ENCODE measurements at places on chromosomes 1 and 21.

DNA sequence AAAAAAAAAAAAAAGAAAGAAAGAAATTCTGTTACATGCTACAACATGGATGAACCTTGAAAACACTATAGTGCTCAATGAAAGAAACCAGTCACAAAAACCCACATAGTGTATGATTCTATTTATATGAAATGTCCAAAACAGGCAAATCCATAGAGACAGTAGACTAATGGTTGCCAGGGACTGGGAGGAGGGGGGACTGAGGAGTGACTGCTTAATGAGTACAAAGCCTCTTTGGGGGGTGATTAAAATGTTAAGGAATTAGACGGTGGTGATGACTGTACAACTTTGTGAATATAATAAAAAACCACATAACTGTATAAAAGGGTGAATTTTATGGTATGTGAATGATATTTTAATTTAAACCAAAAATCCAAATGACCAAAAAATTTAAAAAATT lies 116.0 kb upstream of the GUCA2B start:
- H3K4me3 ChIP-seq: no peak overlapping the region
- no peak for DNase-seq
- H3K4me1 ChIP-seq: peaks cover 15% of the 10 kb centered on the region
- H3K27me3 ChIP-seq: no peaks in the 10 kb centered on the region

- H3K27me3 ChIP-seq: no peaks in the 10 kb centered on the region
- H3K4me1 ChIP-seq: no peaks in the 10 kb centered on the region
- no peaks in the 10 kb centered on the region for H3K36me3 ChIP-seq
- no peak for DNase-seq
- no peak overlapping the region for H3K27ac ChIP-seq
- H3K4me3 ChIP-seq: no peak overlapping the region
Observed at GRCh38 chr21:17045214-17045853, 467.5 kb upstream of the CXADR start.

DNA sequence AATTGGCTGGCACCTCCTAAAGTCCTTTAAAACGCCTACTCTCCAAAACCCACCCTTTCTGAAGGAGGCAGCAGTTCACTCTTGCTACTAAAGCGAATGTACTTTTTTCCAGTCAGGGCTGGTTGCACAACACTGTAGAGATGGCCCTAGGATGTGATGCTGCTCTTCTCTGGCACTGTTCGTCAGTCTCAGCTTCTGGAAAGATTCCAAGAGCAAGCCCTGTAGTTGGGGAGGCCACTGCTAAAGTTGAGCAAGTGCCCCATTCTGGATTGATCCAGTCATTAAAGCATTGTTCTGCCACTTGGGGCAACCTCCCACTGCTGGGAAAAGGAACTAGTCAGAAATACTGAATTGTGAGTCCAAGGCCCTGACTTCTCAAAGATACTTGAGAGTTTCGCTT lies 28.5 kb upstream of the KCNQ4 start:
- peaks cover 92% of the 10 kb centered on the region for H3K36me3 ChIP-seq
- H3K27ac ChIP-seq: no peak overlapping the region
- H3K4me3 ChIP-seq: no peak overlapping the region

DNA sequence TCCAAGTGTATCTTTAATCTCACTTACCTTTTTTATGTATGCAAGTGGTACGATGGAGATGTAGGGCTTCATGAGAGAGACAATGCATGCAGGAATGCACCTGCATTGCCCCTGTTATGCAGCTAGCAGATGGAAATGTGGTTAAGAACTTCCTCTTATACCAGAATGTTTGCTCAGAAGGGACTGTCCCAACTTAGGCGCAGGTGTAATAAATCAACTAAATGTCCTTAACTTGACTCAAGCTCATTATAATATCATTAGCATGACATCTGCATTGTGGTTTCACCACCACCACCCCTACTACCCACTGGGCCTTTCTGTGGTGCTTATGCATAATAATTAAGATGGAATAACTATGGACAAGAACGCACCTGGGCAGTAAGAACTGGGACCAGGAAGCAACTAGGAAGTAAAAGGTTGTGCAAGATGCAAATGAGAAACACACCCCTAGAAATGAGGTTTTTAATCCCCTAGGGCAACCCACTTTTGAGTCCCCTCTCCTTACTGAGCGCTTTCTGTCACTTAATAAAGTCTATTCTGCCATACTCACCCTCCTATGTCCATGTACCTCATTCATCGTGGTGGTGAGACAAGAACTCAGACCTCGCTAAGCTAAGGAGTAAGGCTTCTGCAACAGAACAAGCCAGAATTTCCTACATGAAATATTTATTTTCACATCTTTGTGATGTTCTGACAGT lies 1103.3 kb upstream of the B3GALT2 start:
- DNase-seq: no peak
- no peaks in the 10 kb centered on the region for H3K27me3 ChIP-seq
- no peak overlapping the region for H3K27ac ChIP-seq
- H3K36me3 ChIP-seq: no peaks in the 10 kb centered on the region
- H3K4me3 ChIP-seq: no peak overlapping the region

GRCh38 chr1:168121401-168122011 lies 15.2 kb downstream of the GPR161 start:
- H3K4me3 ChIP-seq: no peak overlapping the region
- H3K36me3 ChIP-seq: no peaks in the 10 kb centered on the region
- H3K4me1 ChIP-seq: no peaks in the 10 kb centered on the region
- no peak for DNase-seq

DNA sequence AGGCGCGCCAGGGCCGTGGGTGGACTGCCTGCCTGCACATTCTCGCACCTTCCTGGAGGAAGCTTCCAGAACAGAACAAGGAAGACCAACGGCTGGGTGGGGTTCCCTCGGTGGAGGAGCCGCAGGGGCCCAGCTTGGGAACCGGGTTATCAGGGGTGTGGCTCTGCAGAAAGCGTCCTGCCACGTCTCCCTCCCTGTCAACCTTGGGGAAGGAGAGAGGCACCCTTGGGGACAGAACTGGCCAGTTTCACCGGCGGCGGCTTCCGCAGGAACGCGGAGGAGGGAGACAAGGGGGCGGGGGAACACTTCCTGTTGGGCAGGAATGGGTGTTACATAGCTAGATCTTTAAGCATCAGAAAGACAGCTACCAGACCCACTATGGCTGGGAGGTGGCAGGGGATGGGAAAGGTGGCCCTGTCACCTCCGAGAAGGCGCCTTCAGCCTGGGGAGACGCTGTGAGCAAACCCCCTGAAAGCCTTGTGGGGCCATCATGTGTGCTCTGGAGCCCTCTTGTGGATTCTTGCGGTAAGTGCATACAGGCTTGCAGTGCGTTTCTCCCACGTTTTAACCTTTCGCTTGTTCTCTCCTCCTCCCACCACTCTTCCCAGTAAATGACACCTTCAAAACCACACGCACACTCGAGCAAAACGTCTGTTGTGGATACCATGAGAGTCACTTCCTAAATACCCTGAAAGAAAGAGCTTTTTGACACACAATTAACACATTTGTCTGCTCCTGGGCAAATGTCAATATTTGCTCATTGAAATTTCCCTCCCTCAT lies 3.8 kb upstream of the PLEKHA6 start:
- H3K4me1 ChIP-seq: peaks cover 7% of the 10 kb centered on the region
- H3K36me3 ChIP-seq: no peaks in the 10 kb centered on the region
- H3K27me3 ChIP-seq: peaks cover 5% of the 10 kb centered on the region
- DNase-seq: peak; percentile 74
- H3K4me3 ChIP-seq: peak overlapping the region; percentile 52

GRCh38 chr1:63563745-63564144 lies 29.5 kb upstream of the PGM1 start:
- DNase-seq: no peak
- no peaks in the 10 kb centered on the region for H3K4me1 ChIP-seq
- no peaks in the 10 kb centered on the region for H3K36me3 ChIP-seq
- H3K27ac ChIP-seq: no peak overlapping the region

DNA sequence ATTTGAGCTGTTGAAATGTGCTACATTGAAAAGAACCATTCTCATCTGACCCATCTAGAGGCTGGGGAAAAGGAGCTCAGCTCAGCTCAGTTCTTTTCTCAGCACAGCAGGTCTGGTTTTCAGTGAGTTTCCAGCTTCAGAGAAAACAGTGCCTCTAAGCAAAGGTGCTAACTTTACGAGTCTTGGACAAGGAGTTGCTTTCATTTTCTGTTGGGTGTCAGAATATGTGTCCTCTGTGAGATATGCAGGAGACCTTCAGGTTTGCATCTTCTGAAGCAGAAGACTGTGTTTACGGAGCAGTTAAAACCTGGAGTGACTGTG lies 321.3 kb upstream of the USP24 start:
- H3K27me3 ChIP-seq: no peaks in the 10 kb centered on the region
- no peaks in the 10 kb centered on the region for H3K36me3 ChIP-seq
- H3K27ac ChIP-seq: no peak overlapping the region
- DNase-seq: no peak
- no peak overlapping the region for H3K4me3 ChIP-seq
- no peaks in the 10 kb centered on the region for H3K4me1 ChIP-seq

- no peak overlapping the region for H3K27ac ChIP-seq
- H3K4me1 ChIP-seq: no peaks in the 10 kb centered on the region
- H3K4me3 ChIP-seq: no peak overlapping the region
- H3K36me3 ChIP-seq: no peaks in the 10 kb centered on the region
Observed at GRCh38 chr1:29931477-29932175, 695.3 kb downstream of the PTPRU start.

DNA sequence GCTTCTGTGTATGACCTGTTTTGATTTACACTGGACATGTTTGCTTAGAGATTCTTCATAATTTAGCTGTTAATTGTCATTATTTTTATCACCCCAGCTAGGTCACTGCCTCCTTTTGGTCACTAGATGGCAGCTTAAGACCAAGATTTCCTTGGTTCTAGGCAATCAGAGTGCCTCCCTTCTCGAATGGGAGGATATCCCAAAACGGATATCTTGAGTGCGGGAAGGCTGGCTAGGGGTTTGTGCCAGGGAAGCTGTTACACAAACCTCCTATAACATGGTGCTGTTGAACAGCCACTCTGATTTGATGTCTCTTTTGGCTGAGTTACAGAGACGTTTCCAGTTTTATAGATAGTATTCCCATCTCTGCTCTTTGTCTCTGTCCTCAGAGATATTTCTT lies 283.5 kb downstream of the S1PR1 start:
- no peaks in the 10 kb centered on the region for H3K27me3 ChIP-seq
- no peaks in the 10 kb centered on the region for H3K36me3 ChIP-seq
- H3K4me3 ChIP-seq: no peak overlapping the region
- no peaks in the 10 kb centered on the region for H3K4me1 ChIP-seq
- no peak for DNase-seq
- H3K27ac ChIP-seq: no peak overlapping the region

DNA sequence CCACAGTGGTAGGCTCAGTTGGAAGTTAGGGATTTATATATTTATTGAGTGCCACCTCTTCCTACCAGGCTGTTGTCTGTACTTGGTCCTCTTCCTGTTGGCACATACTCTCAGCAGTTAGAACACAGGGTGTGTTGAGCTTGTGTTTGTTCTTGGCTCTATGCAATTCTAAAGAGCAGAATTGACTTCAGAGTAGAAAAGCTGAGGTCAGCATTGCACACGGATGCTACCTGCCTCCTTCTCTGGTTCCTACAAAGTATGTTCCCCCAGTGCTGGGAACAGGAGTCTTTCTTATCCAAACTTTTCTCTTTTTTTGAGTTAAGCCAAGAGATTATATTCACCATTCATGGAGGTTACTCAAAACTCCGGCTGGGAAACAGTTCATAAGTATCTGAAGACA lies 16.5 kb upstream of the CD53 start:
- H3K27me3 ChIP-seq: no peaks in the 10 kb centered on the region
- no peak overlapping the region for H3K27ac ChIP-seq
- no peak overlapping the region for H3K4me3 ChIP-seq
- no peaks in the 10 kb centered on the region for H3K36me3 ChIP-seq
- DNase-seq: no peak
- H3K4me1 ChIP-seq: no peaks in the 10 kb centered on the region

DNA sequence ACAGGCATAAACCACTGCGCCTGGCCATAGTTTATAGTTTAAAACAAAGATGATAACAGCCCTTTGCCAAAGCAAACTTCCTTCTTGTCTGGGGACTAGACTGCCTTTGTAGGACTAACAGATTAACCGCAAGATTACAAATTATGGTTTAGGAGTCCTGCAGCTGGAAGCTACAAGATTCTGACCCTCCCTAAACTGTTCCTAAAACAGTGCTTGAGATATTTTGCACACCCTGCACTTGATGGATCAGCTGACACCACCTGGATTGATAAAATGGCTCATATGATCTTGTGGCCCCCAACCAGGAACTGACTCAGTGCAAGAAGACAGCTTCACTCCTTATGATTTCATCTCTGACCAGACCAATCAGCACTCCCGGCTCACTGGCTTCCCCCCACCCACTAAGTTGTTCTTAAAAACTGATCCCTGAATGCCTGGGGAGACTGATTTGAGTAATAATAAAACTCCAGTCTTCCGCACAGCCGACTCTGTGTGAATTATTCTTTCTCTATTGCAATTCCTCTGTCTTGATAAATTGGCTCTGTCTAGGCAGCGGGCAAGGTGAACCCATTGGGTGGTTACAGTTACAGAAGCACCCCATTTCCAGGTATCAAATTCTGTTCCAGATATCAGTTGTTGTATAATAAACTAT lies 13.8 kb upstream of the RNF11 start:
- no peak overlapping the region for H3K4me3 ChIP-seq
- no peaks in the 10 kb centered on the region for H3K27me3 ChIP-seq
- H3K27ac ChIP-seq: no peak overlapping the region
- H3K4me1 ChIP-seq: no peaks in the 10 kb centered on the region

DNA sequence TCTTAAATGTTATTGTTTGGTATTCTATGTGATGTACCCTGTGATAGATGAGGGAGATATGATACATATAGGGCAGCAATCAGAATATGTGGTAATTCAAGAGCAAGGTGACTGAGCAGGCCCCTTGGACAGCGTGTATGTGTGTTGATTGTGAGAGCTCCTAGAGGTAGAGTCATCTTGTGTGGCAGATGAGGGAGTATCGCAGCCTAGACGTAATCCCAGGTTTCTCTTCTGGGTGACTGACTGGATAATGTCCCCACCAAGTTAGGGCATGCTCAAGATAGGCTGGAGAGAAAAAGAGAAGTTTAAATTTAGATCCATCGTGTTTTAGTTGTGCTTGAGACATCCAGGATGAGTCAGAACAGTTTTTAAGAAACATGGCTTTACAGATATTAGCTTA lies 185.3 kb downstream of the ZP4 start:
- DNase-seq: no peak
- no peak overlapping the region for H3K4me3 ChIP-seq
- no peaks in the 10 kb centered on the region for H3K27me3 ChIP-seq
- no peak overlapping the region for H3K27ac ChIP-seq
- no peaks in the 10 kb centered on the region for H3K36me3 ChIP-seq
- H3K4me1 ChIP-seq: no peaks in the 10 kb centered on the region

- no peak overlapping the region for H3K4me3 ChIP-seq
- H3K27ac ChIP-seq: no peak overlapping the region
- DNase-seq: no peak
- H3K36me3 ChIP-seq: no peaks in the 10 kb centered on the region
- no peaks in the 10 kb centered on the region for H3K27me3 ChIP-seq
Observed at GRCh38 chr1:229689904-229690303, 63.9 kb downstream of the URB2 start.

GRCh38 chr21:39675993-39676661 lies 63.4 kb downstream of the B3GALT5 start:
- DNase-seq: no peak
- no peaks in the 10 kb centered on the region for H3K27me3 ChIP-seq
- no peaks in the 10 kb centered on the region for H3K36me3 ChIP-seq
- H3K4me1 ChIP-seq: no peaks in the 10 kb centered on the region
- H3K4me3 ChIP-seq: no peak overlapping the region

All from CD14-positive monocyte (primary cell).